LoVo (cell line): ENCODE measurements at places on chromosomes 13 and 19.

GRCh38 chr13:52096748-52097147 is 32.1 kb downstream of the NEK5 start:
- no peak for DNase-seq

GRCh38 chr13:109758937-109759480 is 27.4 kb downstream of the IRS2 start:
- no peak for DNase-seq

DNA sequence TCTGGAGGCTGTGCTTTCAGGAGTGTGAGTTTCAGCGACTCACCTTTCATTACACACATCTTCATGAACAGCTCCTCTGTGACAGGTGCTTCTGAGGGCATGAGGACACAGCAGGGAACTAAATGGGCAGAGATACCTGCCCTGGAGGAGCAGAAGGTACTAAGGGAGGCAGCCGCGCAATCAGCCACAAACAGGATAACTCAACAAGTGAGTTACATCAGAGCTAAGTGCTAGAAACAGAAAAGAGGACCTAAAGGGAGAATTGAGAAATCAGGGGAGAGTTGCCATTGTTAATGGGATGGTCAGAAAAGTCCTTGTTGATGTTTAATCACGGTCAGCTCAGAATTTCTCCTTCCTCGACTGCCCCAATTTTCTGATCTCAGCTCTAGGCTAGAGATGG is 42.5 kb downstream of the SYDE1 start:
- DNase-seq: no peak

DNA sequence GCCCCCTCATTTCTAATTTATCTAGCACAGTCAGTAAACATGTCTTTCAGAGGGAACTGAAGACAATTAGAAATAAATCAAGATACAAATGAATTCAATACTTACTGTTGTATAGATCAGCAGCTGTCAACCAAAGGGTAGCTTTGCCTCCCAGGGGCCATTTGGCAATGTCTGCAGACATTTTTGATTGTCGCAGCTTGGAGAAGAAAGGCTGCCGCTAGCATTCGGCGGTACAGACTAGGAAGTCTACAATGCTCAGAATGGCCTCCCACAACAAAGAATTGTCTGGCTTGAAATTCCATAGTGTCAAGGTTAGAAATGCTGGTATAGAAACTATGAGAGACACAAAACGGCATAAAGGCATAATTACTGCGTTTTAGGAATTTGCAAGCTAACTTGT is 91.6 kb downstream of the RGCC start:
- DNase-seq: no peak

DNA sequence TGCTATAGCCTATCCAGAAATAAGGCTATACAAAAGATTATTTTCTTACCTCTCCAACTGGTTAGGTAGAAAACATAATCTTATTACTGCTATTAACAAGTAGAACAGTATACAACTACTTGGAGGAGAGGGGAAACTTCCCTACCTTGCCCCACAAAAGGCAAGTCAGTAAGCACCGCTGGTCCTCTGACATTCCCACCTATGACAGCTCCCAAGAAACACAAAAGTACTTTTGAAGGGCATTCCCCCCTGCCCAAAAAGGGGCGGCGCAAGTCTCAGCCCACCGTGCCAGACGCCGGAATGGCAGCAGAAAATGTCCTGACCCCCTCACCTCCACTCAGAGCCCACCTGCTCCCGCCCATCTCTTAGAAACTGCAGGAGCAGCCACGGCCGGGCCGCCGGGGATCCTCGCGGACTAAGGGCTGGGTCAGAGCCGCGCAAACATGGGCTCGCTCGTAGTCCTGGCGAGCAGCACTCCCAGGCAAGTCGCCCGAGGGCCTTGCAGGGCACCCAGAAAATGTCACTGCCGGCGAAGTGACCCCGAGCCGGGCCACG is 437 bp downstream of the SUCLA2 start:
- no peak for DNase-seq

DNA sequence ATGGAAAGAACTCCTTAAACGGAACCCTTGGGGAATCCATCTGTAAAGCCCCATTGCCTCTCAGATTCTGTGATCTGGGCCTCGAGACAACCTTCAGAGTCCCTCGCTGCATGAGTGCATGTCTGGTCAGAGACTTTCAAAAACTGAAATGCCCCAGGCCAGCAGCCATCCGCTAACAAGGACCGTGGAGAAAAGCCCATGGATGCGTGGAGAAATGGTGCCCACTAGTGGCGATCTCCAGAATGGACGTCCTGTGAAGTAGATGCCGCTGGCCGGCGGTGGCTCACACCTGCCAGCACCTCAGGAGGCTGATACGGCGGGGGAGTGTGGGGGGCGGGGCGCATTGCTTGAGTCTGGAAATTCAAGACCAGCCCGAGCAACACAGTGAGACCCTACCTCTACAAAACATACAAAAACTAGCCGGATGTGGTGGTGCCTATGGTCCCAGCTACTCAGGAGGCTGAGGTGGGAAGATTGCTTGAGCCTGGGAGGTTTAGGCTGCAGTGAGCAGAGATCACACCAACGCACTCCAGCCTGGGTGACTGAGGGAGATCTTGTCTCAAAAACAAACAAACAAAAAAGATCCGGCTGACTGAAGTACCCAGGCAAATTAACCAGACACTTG is 7.9 kb upstream of the CDC16 start:
- peak; percentile 81 for DNase-seq

GRCh38 chr19:17036640-17037039 is 10.0 kb upstream of the CPAMD8 start:
- DNase-seq: no peak

- DNase-seq: no peak
Observed at GRCh38 chr13:34647379-34648150, 294.5 kb upstream of the NBEA start.

DNA sequence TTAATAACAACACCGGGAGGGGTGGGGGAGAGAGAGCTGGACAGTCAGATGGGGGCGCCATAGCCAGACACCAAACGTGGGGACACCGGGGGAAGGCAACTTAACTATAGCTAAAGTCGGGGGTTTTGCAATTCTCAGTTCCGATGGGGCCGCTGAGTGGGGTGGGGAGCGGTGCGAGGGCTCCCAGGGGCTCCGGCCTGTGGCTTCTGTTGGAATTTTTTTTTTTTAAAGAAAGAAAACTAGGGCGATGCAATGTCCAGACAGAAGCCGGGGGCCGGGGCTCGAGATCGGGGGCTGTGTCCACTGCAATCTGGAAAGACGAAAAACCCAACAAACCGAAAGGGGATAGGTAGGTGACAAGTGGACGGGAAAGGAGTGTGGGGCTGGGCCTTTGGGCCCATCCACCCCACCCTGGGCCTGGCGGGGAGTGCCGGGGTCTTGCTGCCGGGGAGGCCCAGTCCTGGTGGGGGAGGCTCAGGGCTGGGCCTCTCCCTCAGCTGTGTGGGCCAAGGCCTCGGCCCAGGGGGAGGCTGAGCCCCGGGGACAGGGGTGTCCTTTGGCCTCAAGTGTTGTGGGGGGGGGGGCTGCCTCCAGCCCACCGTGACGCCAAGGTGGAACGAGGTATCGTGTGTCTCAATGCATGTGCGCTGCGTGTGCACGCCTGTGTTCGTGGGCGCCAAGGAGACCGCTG is 17.3 kb downstream of the PRKCSH start:
- no peak for DNase-seq

GRCh38 chr19:50327013-50327412 is 2.2 kb downstream of the KCNC3 start:
- no peak for DNase-seq

GRCh38 chr19:56866538-56866937 is 26.0 kb upstream of the PEG3 start:
- no peak for DNase-seq

DNA sequence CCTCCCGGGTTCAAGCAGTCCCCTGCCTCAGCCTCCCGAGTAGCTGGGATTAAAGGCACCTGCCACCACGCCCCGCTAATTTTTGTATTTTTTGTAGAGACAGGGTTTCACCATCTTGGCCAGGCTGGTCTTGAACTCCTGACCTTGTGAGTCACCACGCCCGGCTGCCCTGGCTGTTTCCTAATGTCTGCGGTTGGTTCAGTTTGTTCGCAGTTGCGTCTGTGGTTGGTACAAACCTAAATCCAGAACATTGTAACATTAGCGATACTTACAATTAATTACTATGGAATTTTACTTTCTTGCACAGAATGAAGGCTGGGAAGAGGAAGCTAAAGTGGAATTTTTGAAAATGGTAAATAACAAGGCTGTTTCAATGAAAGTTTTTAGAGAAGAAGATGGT is 38.1 kb downstream of the RNF17 start:
- no peak for DNase-seq

GRCh38 chr13:49993111-49993510 is 3.7 kb upstream of the TRIM13 start:
- DNase-seq: no peak

- DNase-seq: no peak
Observed at GRCh38 chr19:33208371-33208895, 14.3 kb downstream of the LRP3 start.

DNA sequence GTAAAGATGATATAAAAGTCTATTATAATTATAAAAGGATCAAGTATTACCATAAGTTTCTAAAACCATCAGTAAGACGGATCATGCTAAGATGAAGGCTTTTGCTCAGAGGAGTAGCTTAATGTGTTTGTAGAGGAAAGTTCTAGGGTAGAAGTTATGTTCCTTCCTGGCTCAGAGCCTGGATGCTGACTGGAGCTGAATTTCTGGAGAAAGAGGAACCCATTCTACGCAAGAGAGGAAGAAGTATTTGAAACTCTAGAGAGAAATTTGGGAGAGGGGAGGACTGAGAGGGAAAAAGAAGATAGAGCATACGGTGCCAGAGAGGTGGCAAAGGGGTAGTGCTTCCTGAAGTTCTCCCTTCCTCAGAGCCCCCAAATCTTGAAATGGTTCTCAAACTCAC is 51.4 kb upstream of the SGCG start:
- DNase-seq: no peak

- DNase-seq: no peak
Observed at GRCh38 chr19:6059396-6059947, 50.8 kb downstream of the RFX2 start.

- no peak for DNase-seq
Observed at GRCh38 chr19:20162821-20163220, 4.2 kb upstream of the ZNF486 start.

GRCh38 chr19:3721131-3721886 is 13.1 kb downstream of the TJP3 start:
- peak; percentile 93 for DNase-seq

DNA sequence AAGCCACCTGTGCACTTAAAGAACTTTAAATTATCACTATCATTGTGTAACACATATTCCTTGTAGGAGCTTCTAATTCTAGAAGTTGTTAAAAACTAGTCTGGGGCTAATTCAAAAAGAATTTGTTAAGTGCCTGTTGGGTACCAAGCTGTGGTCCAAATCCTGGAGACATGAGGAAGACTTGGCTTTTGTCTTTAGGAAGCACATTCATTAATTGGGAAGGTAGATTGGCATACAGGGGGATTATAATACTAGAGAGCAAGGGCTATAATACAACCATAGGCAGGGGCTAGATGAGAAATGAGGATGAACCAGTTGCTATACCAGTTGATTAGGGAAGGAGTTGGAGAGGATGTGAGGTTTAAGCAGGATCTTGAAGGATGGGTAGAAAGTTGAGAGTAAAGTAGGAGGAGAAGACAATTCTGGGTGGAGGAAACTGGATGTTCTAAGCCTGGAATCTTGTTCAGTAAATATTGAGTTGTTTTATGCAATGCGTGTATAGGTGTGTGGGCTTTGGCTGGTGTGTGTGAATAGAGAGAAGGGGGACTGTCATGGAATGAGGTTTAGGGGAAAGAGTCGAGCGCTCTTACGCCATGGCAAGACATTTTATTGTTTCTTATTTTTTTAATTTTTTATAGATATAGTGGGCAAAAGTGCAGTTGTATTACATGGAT is 350.1 kb downstream of the GPC5 start:
- no peak for DNase-seq

DNA sequence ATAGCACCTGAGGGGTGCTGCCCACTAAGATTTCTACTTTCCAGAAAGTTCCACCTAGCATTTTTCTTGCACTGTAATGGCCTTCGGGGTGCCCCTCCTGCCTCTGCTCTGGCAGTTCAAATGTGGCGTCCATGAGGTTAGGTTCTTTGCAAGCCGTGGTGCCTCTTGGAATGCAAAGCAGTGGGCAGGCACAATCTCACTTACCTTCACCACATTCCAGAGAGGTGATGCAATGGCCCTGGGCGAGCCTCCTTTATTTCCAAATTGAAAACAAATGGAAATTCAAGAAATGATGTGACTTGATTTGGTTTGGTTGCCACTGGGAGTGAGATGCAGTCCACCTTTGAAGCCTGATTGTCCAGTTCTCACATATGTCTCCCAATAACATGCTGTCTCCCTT is 46.9 kb downstream of the FGF9 start:
- DNase-seq: no peak

DNA sequence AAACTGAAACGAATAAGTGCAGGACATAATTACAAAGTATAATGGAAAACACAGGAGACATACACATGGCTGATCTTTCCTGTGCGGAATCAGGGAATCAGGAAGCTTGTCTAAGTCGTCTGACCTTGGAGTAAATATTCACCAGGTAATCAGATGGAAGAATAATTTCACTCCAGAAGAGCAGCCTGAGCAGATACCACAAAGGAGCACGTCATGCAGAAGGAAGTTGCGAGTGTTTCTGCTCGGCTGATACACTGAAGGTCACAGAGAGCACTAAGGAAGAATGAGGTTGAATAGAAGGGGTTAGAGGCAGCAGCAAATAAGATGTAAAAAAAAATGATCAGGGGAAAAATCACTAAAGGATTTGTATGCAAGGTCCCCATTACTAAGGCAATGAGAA is 122.3 kb upstream of the GPC6 start:
- DNase-seq: no peak

DNA sequence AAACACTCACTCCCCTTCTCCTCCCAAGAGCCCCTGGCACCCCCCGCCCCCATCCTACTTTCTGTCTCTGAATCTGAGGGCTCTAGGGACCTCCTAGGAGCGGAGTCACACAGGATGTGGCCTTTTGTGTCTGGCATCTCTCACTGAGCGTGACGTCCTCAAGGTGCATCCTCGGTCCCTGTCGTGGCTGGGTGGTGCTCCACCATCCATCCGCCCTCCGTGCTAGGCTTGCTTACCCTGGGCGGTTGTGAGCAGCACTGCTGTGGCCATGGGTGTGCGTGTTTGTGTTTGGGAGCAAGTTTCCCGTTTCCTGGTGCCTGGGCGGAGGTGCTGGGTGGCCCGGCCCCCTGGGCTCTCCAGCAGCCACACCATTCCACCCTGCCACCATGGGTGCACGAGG is 12.2 kb downstream of the PLEKHJ1 start:
- DNase-seq: no peak

GRCh38 chr19:41939861-41940730 is 11.8 kb upstream of the ERFL start:
- no peak for DNase-seq

GRCh38 chr13:99051768-99052455 is 74.0 kb upstream of the DOCK9 start:
- DNase-seq: no peak

DNA sequence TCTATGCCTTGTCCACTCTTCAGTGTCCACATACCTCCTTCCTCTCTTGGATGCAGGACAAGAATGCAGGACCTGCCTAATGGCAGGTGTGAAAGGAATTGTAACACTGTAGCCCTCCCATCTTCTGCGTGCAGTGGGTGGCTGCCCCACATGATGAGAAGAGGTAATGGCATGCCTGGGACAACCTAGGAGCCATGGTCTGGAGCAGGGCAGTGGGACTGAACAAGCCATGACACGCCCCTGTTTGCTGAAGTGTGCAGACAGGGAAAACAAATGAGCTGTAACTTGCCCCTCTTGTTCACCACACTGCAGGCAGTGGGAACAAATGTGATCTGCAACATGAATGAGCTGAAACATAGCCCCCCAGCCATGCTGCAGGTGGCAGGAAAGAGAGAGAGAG is 192.2 kb downstream of the PCDH17 start:
- DNase-seq: no peak
